OCI-LY7 (cell line): ENCODE measurements at places on chromosomes 4 and X.

- peak; percentile 71 for DNase-seq
Observed at GRCh38 chrX:97326456-97326855, 442.7 kb downstream of the RPA4 start.

GRCh38 chr4:139655116-139655515, 10.5 kb upstream of the MGST2 start:
- DNase-seq: peak; percentile 49

DNA sequence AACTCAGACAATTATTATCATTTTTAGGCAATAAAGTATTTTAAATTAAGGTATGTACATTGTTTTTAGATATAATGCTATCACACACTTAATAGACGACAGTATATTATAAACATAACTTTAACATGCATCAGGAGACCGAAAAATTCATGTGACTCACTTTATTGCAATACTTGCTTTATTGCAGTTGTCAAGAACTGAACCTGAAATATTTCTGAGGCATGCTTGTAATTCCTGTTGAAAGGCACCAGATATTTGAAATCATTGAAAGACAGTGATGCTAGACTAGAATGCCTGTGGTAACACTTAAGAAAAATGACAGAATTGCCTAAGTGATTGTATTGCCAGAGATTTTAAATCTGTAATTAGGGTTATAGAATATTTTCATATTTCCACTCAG, 175.6 kb upstream of the MAGEB2 start:
- no peak for DNase-seq

DNA sequence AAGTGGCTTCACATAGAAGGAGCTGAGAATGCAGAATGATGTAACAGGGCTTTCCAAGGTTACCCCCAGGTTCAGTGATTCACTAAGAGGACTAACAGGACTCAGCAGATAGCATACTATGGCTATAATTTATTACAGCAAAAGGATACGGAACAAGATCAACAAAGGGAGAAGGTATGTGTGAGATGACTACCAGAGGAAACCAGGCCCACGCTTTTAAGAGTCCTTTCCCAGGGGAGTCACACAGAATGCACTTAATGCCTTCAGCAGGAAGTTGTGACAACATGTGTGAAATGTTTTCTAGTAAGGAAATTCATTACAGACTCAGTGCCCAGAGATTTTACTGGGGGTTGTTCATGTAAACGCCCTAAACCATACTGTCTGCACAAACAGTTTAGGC, 373.6 kb upstream of the MAGEB2 start:
- no peak for DNase-seq

DNA sequence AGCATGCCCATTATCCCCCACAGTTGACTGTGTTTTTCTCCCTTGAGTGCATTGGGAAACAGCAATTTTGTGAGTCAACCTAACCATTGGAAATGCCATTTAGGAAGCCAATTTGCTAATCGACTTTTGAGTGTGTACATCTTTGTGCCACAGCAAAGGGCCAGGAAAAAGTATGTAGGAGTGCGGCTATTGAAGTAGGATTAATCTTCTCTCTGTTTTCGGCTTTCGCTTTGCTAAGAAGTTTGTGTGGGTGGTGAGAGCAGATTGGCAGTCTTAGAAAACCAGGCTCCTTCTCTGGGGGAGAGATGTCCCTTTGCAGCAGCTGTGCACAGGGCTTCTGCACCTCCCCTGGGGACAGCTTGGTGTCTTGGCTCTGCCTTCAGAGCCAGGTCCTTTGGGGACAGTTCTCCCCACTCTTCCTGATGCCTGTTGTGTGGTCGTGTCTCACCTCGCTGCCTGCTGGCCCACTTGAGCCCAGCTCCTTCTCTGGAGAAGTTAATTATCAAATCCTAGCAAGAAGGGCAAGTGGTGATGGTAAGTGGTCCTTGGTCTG, 74.5 kb downstream of the GEMIN8 start:
- no peak for DNase-seq

- DNase-seq: no peak
Observed at GRCh38 chrX:135170877-135171519, at the start of gene CT55. Gene CT55 (minus strand): TSS chrX:135171398. CDS start chrX:135171171, 227 bp downstream.

DNA sequence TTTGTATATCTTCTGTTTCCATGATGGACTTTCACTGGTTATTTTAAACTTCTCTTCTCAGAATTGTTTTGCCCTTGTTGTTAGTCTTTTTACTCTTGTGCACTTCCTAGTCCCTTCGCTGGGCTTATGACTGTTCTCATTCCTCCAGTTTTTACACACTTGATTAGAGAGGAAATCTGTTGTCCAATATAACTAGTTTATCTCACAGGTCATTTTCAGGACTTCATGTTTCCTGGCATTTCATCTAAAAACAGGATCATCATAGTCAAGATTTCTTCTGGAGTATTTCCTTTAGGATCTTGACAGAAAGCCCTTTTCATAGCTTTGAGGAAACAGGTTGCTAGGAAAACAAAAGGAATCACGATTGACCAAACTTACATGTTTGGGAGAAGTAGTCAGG, 3.0 kb downstream of the FNIP2 start:
- DNase-seq: no peak

- DNase-seq: no peak
Observed at GRCh38 chr4:100493756-100494155, 24.1 kb downstream of the EMCN start.

DNA sequence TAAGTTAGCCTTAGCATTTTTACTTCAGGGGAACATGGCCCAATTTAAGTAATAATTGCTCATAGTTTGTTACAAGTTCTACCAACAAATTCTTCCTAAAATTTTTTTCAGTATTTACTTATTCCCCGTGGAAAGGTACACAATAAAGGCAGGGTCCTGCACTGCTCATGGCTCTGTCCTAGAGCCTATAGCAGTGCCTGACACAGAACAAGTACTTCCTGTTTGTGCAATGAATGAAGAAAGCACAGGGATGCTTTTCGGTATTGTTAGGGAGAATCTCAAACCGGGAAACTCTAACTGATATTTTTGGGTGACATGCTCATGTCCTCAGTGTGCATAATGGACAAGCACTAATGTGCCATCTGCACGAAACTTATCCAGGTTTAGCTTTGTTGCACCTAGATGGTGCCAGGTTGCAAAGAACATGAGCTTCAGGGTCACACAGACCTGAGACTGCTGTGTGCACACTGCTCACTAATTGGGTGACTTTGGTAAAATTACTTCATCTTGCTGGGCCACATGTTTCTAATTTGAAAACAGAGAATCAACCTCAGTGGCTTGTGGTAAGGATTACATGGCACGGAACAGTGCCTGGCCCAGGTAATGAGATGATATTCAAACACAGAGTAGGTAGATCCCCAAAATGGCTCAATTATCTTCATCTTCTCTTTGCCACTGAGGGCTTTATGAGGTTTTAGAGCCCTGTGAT, 175.8 kb upstream of the NPY2R start:
- DNase-seq: no peak

GRCh38 chr4:185023471-185023870, 5.2 kb downstream of the HELT start:
- no peak for DNase-seq

DNA sequence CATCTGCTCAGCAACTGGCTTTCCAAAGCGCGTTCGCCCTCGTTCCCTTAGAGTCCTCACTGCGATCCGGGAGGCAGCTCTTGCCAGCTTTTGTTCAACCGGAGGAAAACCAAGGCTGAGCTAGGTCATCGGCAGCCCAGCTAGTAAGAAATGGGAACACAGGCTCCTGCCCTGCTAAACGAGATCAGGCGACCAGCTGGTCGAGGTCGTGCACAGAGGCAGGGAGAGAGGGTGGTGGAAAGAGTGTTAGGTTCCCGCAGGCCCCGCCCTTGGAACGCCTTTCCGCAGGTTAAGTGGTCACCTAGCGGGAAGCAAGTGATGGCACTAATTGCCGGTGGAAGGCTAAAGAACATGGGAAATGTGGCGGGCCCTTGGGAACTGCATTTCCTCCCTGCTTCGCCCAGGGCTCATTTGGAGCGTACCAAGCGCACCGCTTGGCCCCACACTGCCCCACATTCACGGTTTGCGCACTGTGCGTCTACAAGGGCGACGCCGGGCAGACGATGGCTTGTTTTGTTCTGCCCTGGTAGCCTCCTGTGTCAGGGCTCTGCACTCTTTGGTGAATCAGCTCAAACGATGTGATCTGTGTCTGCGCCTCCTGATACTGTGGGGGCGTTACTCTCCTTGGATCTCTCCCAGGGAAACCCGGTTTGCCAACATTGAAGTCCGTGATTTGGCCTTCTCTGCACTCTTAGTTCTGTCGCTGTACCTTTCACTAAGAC, 7.2 kb upstream of the PRDM8 start:
- DNase-seq: no peak

GRCh38 chr4:158243071-158243470, 32.8 kb downstream of the TMEM144 start:
- no peak for DNase-seq

DNA sequence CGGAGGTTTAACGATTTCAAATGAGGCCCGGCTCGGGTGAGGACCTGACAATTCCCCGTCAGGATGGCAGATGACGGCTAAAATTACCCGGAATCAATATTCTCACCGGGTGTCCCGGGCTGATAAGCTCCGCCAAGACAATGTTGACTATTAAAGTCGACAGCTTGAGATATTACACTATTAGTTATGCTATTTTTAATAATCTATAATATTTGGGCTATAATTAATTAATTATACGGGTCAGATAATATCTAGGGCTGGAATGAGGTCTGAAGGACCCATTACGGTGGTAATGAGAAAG, 9.4 kb upstream of the NKX1-1 start:
- DNase-seq: no peak

DNA sequence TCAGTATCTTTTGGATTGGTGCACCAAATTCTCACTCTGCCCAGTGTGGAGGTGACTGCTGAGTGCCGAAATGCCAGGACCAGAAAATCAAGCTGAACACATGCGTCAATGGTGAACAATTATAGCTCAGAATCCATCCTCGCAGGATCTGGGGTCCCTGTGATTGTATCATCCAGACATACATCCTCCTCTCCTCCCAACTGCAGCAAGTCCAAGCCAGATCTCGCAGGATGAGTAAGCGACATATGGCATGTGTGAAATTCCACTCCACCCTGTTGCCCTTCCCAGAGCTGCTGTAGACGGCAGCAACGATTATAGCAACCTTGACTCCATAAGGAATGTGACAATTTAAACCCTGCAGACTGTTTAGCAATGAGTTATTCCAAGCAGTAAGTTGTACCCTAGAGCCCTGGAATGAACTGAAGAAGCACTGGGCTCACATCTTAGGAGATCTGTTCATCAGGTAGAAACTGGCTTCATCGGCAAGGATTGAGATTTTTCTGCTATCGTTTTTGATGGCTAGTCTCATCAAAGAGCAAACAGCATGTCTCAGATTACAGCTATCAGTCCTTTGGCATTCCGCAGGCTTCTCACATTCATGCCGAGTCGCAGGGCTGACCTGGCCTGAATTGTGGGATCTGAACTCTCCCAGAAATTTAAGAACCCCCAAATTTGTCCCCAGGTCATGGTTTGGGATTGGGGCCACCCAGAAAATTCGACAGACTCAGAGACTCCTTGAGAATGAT, 35.5 kb upstream of the SORBS2 start:
- no peak for DNase-seq

GRCh38 chr4:127181001-127181400, 451.8 kb upstream of the INTU start:
- no peak for DNase-seq

DNA sequence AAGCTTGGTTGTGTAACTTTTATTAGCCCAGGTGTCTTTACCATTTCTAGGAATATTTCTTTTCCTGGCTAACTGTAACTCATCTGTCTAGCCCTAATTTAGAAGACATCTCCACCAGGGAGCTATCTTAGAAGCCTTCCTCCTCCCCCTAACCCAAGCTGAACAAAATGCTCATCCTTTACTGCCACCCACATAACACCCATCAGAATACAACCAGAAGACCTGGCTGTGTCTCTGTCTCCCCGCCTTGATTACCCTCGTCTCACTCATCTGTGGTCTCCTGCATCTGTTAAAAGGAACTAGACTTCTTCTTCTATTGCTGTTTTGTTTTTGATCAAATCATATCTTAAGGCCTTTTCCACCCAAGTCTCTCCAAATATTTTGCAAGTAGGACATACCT, 4.8 kb upstream of the TMEM154 start:
- DNase-seq: no peak

- no peak for DNase-seq
Observed at GRCh38 chrX:118554511-118554910, 58.9 kb downstream of the DOCK11 start.

- DNase-seq: no peak
Observed at GRCh38 chr4:159062381-159062780, 40.5 kb upstream of the RAPGEF2 start.

- DNase-seq: no peak
Observed at GRCh38 chr4:94852616-94853015, 94.9 kb downstream of the BMPR1B start.

DNA sequence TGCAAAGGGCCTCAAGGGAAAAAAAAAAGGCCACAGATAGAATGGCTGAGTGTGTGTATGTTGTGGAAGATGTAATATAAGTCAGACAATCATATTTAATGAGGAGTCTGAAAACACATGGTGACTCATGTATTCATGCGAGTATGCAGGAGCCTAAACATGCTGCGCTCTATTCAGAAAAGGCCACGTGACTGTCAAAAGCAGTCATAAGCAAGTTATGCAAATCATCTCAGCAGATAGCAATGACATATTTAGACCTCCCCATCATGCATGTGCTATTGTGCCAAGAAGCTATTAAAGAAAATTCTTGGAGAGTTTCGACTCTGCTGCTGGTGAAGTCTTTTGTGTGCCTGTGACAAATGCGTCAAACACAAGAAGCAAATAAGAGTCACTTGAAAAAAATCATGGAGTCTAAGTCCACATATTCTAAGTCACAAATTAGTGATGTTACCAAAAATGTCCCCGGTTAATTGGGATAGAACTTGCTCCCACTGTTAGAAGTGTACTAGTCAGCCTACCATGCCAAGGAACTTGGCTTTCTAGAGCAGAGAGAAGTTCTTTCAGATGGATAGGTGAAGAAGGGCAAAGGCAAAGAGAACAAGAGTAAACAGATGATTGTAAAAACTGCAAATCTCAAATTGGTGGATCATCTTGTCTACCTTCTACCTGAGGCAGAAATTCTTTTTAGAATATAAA, 5.0 kb downstream of the LNX1 start:
- no peak for DNase-seq

- DNase-seq: peak; percentile 58
Observed at GRCh38 chr4:40199179-40199670, 2.4 kb downstream of the RHOH start.

GRCh38 chr4:102316585-102316984, 28.7 kb downstream of the SLC39A8 start:
- peak; percentile 45 for DNase-seq

GRCh38 chrX:15645266-15645665, 19.3 kb downstream of the CLTRN start:
- DNase-seq: no peak

DNA sequence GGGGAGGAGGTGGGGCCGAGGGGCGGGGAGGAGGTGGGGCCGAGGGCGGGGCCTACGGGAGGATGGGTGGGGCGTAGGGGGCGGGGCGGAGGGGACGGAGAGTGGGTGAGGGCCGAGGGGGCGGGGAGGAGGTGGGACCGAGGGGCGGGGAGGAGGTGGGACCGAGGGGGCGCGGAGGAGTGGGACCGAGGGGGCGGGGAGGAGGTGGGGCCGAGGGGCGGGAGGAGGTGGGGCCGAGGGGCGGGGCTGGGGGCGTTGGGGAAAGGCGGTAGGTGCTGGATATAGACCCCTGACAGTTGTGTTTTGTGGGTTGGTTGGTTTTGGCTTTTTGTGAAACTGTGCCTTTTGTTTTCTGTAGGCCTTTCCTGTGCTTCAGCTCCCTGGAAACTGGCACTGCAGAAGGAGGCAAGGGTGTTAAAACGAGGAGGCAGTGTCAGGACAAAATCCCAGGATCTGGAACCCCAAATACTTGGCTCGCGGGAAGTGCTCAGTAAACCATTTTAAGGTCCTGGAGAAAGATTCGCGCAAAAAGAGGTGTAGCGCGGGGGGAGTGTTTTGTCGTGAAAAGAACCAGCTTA, 580 bp upstream of the MMGT1 start:
- peak; percentile 75 for DNase-seq

- DNase-seq: no peak
Observed at GRCh38 chrX:138886769-138887168, 175.3 kb upstream of the FGF13 start.
